ENCODE measurements at places on chromosomes 16 and 17.

GRCh38 chr16:87963400-87963799 lies 12.2 kb downstream of the BANP start:
- peak; percentile 94 for DNase-seq

DNA sequence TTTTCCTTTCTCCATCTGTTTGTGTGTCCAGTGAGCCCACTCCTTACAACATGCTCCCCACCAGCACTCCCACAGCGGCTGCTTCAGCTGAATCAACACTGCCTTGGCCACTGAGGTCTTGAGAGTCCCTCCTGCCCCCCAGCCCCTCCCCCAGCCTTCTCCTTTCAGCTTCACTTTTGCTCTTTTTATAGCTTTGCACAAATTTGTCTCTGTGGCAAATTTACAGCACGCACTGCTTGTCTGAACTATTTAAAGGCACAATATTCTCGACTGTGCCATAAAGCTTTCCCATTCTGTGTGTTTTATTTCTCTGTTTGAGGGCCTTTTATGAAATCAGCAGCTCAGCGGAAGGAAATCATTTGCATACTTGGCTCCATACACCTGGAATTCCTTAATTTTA lies 579.3 kb downstream of the TOX3 start:
- no peak for DNase-seq

DNA sequence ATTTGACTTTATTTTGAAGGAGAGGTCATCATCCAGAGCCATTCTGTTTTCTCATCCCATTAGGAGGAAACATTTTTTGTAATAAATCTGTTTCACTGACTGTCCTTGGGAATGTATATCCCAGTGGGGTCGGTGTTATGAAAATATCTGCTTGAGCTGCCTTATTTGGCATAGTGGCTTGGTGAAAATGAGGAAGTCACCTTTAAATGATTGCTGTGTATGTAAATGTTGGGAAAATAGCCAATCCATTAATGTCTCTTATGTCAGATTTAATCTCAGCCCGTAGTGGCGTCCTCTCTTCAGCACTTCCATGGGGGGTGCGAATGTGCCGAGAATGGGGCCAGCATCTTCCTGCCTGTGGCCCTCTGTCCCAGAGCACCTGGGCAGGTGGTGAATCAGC lies 57.6 kb downstream of the BANP start:
- DNase-seq, result no peak

GRCh38 chr17:18896146-18896545 lies 38.2 kb downstream of the PRPSAP2 start:
- DNase-seq, result no peak

DNA sequence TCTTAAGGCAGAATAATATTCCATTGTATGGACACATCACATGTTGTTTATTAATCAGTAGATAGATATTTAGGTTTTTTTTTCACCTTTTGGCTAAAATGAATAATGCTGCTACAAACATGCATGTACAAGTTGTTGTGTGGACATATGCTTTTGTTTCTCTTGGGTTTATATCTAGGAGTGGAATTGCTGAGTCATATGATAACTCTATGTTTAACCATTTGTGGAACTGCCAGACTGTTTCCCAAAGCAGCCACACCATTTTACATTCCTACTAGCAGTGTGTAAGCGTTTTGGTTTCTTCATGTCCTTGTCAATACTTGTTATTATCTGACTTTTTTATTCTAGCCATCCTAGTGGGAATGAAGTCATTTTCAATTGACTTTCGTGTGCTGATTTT lies 21.3 kb downstream of the CYLD start:
- DNase-seq, result peak; percentile 39

GRCh38 chr17:29155227-29155965 lies 24.8 kb downstream of the MYO18A start:
- peak; percentile 60 for DNase-seq

- no peak for DNase-seq
These were observed 1.7 kb downstream of the RABEP1 start for GRCh38 chr17:5283571-5284315.

DNA sequence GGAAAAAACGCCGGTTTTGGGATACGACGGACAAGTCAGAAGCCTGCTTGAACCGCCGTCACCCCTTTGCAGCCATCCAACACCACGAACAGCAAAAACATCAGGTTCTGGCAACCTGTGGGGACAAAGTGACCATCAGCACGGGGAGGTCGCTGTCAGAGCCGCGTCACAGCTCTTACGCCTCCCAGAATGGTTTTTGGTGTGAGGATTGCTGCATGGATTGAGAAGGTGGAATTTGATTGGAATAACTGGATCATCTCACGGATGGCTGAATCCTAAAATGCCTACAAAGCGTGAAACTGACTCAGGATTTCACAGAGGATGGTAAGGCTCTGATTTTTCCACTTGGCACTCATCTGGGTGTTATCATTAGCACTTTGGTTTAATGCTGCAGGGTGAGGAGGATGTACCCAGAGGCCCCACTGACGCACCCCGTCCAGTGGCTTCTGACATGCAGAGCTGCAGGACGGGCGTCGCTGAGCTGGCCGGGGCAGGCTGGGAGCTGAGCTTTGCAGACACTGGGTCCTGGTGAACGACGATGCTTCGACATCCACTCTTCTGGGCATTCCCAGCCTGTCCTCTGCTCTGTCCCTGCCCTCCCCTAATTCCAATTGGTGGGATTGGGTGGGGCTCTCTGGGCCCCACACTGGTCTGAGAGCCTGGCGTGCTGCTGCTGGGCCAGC lies 73.4 kb upstream of the CREBBP start:
- DNase-seq, result no peak

All from fibroblast of skin of right biceps (primary cell).